ENCODE measurements at places on chromosomes 7 and 10. TPM values are rescaled to one million over a fixed set of nuclear protein-coding genes. Genes with fewer than 3 reads are reported as not detected.
A peak's percentile ranks its signal among the peaks of the same experiment; 100 is the strongest.

DNA sequence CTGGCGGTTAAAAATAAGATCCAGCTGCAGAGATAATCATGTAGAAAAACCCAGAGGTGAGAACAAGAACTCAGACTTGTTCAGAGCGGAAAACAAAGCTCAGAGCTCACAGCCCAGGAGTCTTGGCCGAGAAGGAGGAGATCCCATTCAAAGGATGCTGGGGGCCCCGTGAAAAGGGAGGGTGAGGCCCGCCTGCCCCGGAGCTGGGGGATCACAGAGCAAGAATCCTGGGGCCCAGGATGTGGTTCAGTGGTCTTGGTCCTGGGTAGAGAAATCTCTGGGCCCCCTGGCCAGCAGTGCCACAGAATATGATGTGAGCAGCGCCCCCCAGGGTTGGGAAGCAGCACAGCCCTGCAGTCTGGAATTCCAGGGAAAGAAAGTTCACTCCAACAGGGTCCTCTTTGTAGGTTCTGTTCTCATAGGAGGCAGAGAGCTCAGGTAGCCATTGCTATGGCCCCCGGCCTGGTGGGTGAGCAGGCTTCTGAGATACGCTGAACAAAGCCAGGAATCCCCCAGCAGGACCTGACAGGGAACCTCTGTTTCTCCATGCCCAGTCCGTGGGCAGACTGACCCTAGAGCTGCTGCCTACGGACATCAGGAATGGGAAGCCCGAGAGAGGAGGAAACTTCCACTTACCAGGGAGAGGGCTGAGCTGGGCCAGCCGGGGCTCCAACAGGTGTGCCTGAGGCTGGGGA, 77.7 kb upstream of the GNA12 start:
- no peak for DNase-seq

- peak; percentile 34 for DNase-seq
Observed at GRCh38 chr10:96370584-96371157, 11.9 kb upstream of the OPALIN start.

DNA sequence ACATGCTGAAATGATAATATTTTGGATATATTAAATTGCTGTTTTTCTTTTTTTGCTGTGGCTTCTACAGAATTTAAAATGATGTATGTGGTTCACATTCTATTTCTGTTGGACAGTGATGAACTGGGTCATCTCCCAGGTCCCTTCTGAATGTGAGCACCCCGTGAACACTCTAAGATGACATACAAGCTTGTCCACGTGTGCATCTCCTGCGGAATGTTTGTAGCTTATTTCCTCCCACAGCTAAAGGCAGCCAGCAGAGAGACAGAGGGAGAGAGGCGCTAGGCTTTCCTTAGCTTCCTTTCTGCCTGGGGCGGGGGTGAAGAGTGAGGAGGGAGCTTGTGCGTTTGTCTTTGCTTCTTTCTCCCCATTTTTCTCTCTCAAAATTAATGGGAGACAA, 219.1 kb downstream of the EMX2 start:
- no peak for DNase-seq

GRCh38 chr10:77946084-77946483, 19.5 kb upstream of the DLG5 start:
- no peak for DNase-seq

GRCh38 chr7:46746695-46747687, 825.9 kb upstream of the IGFBP3 start:
- DNase-seq: no peak

DNA sequence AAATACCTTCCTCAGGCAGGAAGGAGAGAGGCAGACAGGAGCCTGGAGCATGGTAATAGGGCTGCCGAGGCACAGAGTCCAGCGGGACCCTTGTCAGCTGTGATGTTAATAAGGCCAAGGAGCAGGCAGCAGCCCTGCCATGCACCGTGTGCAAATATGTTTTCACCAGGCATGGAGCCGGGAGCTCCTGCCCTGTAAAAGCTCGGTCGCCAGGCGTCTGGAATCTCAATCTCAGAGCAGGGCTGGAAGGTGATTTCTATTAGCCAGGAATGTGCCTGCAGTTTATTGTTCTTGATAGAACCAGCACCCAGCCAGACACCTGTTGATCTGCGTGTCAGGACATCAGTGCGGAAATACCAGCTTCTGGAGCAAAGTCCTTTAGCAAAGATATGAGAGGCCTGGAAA, 469.8 kb downstream of the GLRX3 start:
- no peak for DNase-seq

GRCh38 chr7:41051535-41051934, 651.4 kb downstream of the INHBA start:
- no peak for DNase-seq

Gene ZCWPW1
- polyA plus RNA-seq: 7.5 TPM

Gene URGCP
- 39.2 TPM for polyA plus RNA-seq

Gene WNT2
- 0.93 TPM for polyA plus RNA-seq

Gene DENND2A
- polyA plus RNA-seq: 35.5 TPM
